AG20443 (cell line): ENCODE measurements at places on chromosomes 1 and 21.

DNA sequence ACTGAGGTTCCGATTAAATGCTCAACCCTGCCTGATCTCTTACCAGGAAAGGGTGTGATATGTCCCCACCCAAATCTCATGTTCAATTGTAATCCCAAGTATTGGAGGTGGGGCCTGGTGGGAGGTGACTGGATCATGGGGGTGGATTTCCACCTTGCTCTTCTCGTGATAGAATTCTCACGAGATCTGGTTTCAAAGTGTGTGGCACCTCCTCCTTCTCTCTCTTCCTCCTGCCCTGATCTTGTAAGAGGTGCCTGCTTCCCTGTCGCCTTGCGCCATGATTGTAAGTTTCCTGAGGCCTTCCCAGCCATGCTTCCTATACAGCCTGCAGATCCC lies 34.9 kb downstream of the RSPH1 start:
- no peak for DNase-seq

- no peak for DNase-seq
These were observed 10.1 kb downstream of the TMEM200B start for GRCh38 chr1:29113413-29114117.

GRCh38 chr1:10639775-10640578 lies 156.5 kb downstream of the CASZ1 start:
- no peak for DNase-seq

DNA sequence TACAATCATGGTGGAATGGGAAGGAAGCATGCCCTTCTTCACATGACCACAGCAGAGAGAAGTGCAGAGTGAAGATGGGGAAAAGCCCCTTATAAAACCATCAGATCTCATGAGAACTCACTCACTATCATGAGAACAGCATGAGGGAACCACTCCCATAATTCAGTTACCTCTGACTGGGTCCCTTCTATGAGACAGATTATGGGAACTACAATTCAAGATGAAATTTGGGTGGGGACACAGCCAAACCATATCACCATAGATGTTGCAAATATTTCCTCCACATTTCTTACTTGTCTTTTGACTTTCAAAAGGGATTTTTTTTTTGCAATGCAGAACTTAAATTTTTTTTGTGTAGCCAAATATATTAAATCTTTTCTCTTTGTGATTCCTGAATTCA lies 14.8 kb downstream of the SH3BGR start:
- no peak for DNase-seq

DNA sequence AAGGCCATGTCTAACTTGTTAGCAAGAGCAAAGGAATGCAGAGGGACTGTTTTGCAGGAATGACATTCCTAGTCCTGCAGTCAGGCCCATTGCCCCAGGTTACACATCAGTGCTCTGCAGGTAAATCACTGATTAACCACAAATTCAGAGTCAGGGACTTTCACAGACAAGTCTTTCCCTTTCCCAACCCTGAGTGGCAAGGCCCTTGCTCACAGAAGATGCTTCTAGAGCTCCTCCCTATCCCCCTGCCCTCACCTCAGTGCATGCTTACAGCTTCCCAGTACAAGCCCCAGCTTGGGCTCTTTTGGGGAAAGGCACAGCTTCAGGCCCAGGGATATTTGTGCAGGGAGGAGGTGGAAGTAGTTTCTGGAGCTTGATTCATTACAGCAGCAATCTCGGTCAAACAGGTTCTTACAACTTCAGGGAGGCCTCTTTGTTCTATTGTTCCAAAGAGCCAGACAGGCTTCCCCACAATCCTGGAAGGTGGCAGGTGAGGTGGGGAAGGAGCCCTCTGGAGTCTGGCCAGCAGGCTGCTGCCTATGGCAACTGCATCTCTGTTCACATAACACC lies 53.9 kb downstream of the CASQ2 start:
- DNase-seq = no peak

GRCh38 chr1:69587391-69587790 lies 19.7 kb downstream of the LRRC7 start:
- no peak for DNase-seq

- no peak for DNase-seq
These were observed 144.3 kb upstream of the KCNE2 start for GRCh38 chr21:34219334-34220060.

GRCh38 chr21:45699251-45699942 lies 55.9 kb downstream of the PCBP3 start:
- DNase-seq = no peak

- no peak for DNase-seq
These were observed 77.7 kb downstream of the ADCY10 start for GRCh38 chr1:167836197-167836596.

- peak; percentile 46 for DNase-seq
These were observed 50.5 kb upstream of the PRRC2C start for GRCh38 chr1:171434717-171435346.

DNA sequence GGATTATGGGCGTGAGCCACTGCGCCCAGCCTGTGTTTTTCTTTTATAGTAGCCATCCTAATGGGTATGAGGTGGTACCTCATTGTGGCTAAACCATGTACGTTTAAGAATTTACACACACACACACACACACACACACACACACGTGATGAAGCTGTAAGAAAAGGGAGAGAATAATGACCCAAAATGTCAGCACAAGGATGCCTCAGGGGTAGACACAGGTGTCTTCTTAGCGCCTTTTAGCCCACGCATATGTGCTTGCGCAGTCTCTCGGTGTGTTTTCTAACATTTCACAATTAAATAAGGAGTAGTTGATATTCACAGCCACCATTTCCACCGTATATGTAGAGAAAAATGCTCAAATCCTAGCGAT lies 782 bp upstream of the PFKL start:
- DNase-seq = no peak

GRCh38 chr1:22825486-22826189 lies 115.0 kb downstream of the EPHB2 start:
- DNase-seq = no peak

- no peak for DNase-seq
These were observed 345.5 kb downstream of the DISC1 start for GRCh38 chr1:231972111-231972445.

GRCh38 chr1:57345916-57346315 lies 77.9 kb downstream of the DAB1 start:
- no peak for DNase-seq

DNA sequence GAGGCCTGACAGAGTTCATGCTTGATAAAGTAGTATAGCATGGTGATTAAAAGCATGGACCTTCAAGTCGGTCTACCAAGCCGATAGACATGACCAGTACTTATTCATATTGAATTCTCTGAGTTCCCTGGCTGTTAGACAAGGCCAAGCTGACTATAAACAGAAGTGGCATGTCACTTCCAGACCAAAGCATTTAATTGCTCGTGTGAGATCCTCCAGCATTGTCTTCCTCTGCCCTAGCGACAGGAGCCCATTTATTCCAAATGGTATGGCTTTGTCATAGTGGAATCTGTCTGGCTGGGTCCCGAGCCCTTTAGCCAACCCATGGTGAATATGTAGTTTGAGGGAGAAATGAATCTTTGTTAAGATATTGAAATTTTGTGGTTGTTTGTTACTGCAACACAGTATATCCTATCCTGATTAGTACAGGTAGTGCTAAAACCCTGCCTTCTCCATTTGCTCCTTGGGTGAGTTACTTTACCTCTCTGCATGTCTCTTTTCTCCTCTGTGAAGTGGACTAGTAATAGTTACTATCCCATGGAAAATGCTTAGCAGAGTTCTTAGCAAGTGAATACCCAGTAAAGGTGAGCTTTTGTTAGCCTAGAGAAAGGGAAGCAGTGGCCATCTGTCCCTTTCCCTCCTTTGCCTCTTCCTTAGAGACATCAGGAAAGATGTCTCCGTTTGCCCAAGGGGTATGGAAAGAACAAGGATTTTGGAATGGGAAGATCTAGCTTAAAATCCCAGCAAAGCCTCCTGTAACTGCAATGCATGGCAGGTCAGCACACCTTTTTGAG lies 77.6 kb upstream of the CD1D start:
- DNase-seq = no peak

GRCh38 chr21:25936776-25937175 lies 202.0 kb downstream of the GABPA start:
- no peak for DNase-seq

- no peak for DNase-seq
These were observed 43.8 kb downstream of the C1orf198 start for GRCh38 chr1:230824551-230824918.

DNA sequence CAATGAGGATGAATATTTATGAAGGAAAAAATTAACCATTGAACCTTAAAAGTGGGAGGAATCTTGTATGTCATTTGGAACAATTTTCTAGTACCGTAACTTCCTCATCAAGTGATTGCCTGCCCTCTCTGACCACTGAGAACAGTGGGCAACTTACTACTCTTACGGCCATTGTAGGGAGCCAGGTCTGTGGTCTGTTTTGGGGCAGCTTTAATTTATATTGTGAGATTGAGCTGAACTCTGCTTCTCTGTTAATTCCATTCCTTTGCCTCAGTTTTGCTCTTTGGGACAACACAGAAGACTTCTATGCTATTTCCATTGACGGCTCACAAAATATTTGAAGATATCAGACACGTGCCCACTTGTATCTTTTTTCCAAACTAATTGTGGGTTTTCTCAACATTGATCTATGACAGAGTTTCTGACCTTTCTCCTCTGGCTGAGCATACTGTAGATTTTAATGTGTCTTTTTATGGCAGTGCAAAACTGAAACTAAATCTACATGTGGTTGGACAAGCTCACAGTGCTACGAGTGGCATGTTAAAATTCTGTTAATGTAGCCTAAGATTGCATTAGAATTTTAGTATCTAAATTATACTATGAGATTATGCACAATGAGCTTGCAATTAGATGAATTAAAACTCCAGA lies 27.8 kb upstream of the ZNF281 start:
- no peak for DNase-seq

DNA sequence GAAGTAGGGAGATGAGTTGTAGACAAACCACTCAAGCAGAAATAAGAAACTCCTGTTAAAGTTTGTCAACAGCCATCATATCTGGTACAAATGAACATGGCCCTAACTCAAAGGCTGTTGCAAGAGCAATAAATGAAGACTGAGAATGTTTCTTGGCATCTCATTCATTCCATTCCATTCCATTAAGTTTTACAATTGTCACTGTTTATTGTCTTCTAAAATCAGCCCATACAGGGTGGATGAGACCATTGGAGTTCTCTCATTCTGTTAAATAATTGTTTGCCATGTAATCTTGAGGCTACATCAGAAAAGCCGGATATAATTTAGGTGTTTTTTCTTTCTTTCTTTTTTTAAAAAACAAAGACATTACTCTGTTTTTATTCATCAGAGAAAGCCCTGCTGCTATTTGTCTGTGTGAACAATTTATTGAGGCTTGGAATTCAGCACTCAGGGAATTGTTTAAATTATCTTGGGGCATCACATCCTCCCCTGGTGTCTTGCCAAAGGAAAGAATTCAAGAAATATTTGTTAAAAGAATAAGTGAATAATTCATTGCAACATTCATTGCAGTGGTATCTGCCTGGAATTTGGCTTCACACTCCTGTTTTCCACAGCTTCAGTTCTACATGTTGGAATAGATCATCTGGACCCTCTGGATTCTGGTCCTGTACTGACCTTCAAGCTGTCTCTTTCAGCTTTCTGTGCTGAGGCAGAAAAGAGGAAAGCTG lies 604.5 kb downstream of the PLPP3 start:
- peak; percentile 69 for DNase-seq

- DNase-seq = no peak
These were observed 19.9 kb downstream of the COA6 start for GRCh38 chr1:234393190-234393589.

- DNase-seq = no peak
These were observed 299.5 kb upstream of the FMN2 start for GRCh38 chr1:239792157-239792556.

DNA sequence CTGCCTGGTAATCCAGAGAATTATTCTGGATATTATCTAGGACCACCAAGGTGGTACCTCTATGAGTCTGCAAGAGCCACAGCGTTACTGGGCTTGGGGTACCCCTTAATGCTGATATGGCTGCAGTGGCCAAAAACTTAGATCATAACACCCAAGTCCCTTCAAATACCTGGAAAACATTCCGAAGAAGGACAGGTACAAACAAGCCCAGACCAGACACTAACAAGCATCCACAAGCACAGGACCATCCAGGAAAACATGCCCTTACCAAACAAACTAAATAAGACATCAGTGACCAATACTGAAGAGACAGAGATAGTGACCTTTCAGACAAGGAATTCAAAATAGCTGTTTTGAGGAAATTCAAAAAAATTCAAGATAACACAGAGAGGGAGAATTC lies 2.9 kb downstream of the C1orf105 start:
- DNase-seq = no peak

DNA sequence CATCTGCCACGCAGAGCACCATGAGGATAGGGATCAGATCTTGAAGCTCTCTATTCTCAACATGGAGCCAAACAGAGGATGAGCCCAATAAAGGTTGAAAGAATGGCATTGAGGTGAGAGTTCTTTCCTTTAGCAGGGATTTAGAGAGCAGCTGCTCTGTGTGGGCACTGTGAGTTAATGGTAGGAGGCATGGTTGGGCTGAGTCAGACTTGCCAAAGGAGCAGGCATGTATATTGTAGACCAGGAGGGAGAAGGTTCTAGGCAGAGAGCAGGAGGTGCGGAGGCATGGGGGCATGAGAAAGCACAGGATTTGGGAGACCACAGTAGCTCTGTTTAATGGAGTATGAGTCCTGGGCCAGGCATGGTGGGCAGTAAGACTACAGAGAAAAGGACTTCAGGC lies 32.0 kb downstream of the TMEM53 start:
- no peak for DNase-seq

GRCh38 chr1:22896184-22896583 lies 76.5 kb downstream of the LACTBL1 start:
- no peak for DNase-seq

DNA sequence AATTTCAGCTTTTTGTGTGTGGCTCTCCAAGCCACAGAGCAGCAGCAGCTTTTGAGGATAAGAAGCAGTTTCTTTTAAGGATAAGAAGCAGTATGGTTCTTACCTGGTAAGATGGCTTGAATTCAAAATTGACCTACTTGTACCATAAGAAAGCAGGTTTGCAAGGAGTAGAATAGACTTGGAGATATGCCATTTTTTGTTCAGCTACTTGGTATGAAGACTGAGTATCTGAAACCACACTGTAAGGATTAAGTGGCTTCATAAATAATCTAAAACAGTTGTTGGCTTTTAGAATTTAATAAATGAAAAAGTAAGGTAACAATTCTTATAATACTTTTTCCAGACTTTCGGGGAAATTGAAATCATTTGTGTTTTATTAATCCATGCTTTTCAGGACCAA lies 74.2 kb downstream of the ATF6 start:
- peak; percentile 14 for DNase-seq

GRCh38 chr1:179823693-179824092 lies 53.9 kb downstream of the TOR1AIP2 start:
- DNase-seq = no peak

DNA sequence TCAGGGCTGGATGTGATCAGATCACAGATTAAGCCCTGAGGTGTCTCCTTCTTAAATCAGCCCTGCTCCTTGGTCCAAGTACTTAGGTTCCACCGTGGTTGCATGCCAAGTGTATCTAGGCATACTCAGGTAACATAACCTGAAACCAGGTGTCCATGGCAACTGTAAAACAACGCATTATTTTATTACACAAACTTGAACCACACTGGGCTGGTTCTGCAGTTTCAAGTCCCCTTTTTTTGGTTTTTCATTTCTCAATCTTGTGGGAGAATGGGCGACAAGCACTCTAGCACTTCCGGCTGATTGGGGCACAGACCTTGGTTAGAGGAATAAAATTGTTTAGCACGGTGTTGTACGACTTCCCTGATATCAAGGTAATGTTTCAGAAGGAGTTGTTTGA lies 65.2 kb downstream of the GBP6 start:
- no peak for DNase-seq

- DNase-seq = no peak
These were observed 1127.4 kb downstream of the NCAM2 start for GRCh38 chr21:22125581-22125980.

GRCh38 chr1:104648269-104648691 lies 898.6 kb downstream of the AMY1C start:
- peak; percentile 6 for DNase-seq

GRCh38 chr1:3598051-3598491 lies 13.2 kb downstream of the MEGF6 start:
- DNase-seq = no peak
